ENCODE measurements at places on chromosomes 7 and 10.

GRCh38 chr7:15886626-15887025, 200.1 kb upstream of the MEOX2 start:
- DNase-seq, result no peak

GRCh38 chr7:27535795-27536194, 126.9 kb downstream of the HIBADH start:
- DNase-seq, result no peak

DNA sequence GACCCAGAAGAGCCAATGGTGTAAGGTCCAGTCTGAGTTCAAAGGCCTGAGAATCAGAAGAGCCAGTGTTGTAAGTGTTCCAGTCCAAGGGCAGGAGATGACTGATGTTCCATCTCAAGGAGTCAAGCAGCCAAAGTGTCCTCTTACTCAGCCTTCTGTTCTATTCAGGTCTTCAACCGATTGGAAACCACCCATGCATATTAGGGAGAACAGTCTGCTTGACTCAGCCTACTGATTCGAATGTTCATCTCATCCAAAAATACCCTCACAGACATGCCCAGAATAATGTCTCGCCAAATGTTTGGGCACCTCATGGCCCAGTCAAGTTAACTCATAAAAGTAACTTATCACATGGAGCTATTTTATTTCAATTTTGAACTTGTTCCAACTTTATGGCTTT, 2.9 kb upstream of the WDFY4 start:
- no peak for DNase-seq

DNA sequence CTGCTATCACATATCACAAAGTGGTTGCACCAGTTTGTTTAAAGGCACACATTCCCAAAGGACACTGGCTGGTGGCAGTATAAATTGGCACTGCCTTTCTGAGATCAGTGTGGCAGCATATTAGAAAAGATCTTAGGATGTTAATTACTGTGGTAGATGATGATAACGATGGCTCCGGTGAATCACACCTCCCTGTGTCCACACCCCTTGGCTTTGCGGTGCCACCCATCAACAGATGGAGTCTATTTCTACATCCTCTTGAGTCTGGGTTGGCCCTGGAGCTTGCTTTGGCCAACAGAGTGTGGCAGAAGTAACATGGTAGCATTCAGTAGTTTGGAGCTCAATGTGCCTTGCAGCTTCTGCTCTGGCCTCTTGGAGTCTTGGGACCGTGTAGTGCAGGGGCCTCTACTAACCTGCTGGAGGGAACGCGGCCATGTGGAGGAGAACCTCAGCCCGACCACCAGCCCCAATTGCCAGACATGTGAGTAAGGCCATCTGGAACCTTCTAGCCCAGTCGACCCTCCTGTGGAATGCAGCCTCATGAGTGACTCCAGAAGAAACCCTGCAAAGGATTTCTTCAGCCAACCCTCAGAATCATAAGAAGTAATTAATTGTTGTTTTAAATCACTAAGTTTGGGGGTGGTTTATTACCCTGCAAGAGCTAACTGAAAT, 27.2 kb upstream of the PLEKHA1 start:
- no peak for DNase-seq

DNA sequence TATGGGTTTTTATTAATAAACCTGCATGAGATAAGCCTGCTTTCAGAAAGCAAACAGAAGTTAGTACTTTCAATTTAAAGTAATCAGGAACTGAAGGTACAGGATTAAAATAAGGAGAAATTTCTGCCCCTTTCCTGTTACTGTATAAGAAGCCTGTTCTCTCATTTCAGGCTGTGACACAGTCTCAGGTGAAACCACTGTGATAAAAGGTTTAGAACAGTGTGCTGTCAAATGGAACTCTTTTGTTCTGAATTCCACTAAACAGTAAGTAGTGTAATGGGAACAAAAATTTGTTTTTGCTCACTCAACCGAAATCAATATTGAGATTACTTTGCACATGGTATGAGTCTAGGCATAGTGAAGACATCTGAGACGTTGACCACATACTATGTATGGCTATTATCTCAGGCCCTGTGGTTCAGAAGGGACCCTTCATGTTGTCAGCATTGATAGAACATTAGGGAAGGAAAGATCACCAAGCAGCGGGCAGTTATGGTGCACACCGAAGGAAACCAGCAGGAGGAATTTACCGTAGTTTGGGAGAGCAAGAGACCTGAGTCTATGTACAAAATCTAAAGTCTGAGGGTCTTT, 14.9 kb downstream of the HEPACAM2 start:
- no peak for DNase-seq

DNA sequence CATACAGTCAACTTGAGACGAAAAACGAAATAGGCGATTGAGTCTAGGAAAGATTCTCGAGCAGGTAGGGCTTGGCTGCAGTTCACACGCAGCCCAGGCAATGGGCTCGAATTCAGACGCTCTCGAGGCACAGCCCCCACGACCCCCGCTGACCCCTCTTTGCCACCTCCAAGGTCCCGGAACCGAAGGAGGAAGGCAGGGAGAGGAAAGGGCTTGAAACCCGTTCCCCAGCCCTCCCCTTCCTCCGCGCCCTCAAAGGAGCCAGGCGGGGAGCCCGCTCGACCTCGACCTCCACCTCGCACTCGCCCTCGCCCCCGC, 441 bp downstream of the CCDC186 start:
- DNase-seq, result no peak

- no peak for DNase-seq
Observed at GRCh38 chr7:102810916-102811315, 62.1 kb downstream of the FAM185A start.

GRCh38 chr10:77032188-77032570, 605.4 kb downstream of the KCNMA1 start:
- no peak for DNase-seq

DNA sequence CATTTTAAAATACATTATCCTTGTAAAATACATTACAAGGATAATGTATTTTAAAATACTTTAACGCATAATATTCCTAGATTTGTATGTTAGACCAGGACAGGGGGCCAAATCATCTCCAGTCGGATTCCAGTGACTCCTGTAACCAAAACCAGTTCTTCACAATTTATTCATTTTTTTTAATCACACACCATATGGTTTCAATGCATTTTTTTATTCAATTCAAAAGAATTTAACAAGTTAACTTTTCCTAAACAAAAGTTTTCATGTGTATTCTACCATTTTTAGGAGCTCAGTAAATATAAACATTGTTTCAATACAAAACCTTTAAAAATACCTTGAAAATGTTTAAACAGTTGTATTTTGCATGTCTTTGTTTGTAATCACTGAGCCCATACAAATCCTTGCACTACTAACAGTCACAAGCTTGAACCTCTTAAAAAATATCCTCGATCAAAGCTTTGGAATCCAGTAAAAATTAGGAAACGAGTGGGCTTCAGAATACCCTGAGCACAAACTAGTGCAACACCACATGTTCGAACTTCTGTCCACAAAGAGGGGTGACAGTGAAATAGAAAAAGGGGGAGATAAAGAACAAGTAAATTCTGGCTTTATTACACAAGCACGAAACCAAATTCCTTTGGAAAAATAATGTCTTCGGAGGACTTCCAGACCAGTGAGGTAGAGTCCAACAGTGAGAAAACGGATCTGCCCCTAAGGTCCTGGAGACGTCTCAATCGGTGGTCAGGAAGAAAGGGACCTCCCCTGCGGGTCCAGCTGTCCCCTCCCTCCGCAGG, 1.6 kb downstream of the CCDC71L start:
- no peak for DNase-seq

- DNase-seq, result no peak
Observed at GRCh38 chr7:30206491-30206890, 71.7 kb downstream of the MTURN start.

GRCh38 chr10:100341953-100342626, 4.9 kb upstream of the SCD start:
- DNase-seq, result no peak

- no peak for DNase-seq
Observed at GRCh38 chr10:121974535-121975294, at the start of gene NSMCE4A. TSS of gene NSMCE4A (minus strand) at chr10:121975217. CDS start at chr10:121975165, 52 bp downstream.

DNA sequence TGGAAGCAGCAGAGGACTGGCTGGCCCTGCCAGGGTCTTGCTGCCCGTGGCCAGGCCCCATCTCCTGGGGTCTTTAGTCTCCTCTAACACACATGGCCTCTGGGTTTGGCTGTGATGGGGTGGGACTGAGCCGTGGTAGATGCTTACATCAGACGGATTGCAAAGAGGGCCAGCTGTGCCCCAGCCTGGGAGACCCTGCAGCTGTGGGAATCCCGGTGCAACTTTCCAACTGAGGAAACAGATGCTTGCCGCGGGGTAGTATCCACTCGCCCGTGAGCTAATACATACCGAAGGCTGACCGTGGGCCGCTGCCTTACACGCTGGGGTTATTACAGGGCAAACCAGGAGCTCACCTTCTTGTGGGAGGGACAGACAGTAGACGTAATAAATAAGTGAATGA, 24.1 kb upstream of the SH2B2 start:
- no peak for DNase-seq

DNA sequence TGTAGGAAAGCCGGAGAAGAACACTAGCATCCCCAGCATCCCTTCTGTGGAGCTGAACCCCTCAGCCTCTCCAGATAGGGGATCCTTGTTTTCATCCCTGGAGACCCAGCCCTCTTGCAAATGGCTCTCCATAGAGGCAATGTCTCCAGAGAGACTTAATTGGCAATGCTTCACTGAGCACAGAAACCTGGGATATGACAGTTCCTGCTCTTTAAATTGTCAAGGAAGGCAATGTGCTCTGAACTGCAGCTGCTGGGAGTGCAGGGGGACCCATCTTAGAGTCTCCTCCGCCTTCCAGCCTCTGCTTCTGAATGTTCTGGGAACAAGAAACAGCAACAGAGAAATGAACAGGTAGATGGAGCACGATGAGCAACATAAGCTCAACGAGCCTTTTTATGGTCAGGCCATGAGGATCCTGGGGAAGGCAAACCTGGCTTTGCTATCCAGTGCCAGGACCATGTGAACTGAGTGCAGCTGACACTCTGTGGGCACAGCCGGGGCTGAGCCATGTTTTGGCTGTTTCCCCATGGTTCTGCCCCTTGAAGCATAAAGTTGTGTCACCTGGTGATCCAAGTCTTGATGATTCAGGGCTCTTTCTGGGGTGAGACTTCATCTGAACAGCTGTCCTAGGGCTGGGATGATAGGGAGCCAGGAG, 481.0 kb downstream of the PLXNA4 start:
- DNase-seq, result no peak

- no peak for DNase-seq
Observed at GRCh38 chr7:98086281-98086718, 20.4 kb upstream of the LMTK2 start.

DNA sequence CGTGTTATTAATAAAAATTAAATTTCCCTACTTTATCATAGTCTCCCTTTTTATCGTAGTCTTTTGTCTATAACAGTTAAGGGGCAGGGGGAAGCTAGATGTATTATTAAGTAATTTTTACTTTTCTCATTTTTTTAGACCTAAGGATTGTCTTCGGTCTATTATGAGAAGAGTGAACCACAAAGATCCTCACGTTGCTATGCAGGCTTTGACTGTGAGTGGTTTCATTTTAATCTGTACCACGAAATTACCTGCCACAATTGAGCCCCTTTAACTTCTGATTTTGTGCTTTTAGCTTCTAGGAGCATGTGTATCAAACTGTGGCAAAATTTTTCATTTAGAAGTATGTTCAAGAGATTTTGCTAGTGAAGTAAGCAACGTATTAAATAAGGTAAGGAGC, 40.6 kb downstream of the STAM start:
- DNase-seq, result no peak

Measured in GOT3 (cell line).